EL (cell line): ENCODE measurements at places on chromosomes 2 and 18.

DNA sequence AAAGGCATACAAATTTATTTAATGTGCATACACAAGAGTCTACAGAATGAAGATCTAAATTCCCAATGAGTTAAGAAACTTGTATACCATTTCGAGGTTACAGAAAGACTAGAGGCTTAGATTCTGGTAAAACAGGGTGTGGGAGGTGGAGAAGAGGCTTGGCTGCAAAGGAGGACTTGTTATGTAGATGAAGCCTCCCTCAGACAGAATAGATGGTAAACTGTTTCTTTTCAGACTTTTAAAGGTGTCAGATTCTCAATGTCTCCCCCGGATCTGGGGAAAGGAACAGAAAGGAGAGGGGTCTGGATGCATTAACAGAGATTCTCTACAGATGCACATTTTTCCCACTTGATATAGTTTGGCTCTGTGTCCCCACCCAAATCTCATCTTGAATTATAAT lies 126.0 kb downstream of the ST6GAL2 start:
- no peak for DNase-seq

- no peak for DNase-seq
Measured at GRCh38 chr2:232231554-232231953, 147.0 kb upstream of the ALPP start.

DNA sequence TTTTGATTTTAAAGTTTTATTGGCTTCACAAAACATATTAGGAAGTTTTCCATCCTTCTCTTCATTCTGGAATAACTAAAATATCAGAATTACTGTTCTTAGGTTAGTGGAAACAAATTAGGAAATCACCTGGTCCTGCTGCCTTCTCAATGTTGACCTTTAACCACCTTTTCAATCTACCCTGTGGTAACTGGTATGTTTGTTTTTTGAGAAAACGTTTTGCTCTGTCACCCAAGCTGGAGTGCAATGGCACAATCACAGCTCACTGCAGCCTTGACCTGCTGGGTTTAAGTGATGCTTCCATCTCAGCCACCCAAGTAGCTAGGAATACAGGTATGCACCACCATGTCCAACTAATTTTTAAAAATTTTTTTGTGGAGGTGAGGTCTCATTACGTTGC lies 28.4 kb downstream of the ACYP2 start:
- no peak for DNase-seq

DNA sequence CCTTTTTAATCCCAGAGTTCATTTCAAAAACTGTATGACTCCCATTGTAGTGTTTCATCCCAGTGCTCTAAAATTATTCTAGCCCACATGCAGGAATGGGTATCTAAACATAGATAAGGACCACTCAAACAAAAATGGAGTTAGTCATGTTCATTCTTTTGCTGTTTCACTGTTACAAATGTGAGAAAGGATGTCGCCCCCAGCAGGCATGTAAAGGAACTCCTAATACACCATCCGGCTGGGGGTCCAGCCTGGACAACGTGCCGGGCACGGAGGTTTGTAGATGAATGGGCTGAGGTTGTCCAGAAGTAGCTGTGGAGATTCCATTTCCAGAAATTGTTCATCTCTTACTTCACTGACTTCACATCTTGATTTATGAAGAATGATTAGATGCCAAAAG lies 101.9 kb upstream of the RAB12 start:
- DNase-seq, result peak; percentile 17

- DNase-seq, result no peak
Measured at GRCh38 chr2:11810237-11810977, 64.0 kb downstream of the LPIN1 start.

DNA sequence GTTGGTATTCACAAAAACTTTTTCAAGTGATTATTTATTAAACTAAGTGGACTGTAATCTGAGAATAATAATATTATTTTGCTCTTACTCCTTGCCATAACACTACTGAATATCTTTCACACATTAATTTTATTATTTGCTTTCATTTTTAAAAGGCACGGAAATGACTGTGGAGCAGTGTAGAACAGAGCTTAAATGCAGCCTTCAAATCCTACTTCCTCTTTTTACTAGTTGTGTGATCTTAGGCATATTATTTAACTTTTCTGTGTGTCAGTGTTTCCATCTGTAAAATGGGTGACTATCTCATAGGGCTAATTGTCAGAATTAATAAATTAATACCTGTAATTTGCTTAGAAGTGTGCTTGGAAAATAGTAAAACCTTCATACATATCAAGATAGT lies 55.5 kb upstream of the SLC8A1 start:
- no peak for DNase-seq

GRCh38 chr2:29061616-29062015 lies 12.7 kb downstream of the PCARE start:
- no peak for DNase-seq

DNA sequence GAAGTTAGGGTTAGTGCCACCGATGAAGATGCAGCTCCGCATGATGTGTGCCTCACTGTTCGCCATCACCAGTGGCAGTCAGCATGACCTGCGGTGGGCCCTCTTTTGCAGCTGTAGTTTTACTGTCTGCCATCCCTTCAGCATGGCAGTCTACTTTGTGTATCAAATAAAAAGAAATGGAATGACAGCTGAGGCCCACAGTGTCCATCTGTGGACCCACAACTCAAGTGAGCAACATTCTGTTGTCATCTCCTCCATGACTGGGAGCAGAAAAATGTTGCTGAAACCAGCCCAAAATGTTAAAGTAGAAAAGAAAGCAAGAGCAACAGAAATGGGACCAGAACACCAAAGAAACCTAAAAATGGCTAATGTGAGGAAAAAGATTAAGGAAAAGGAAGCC lies 128.7 kb downstream of the MEP1B start:
- no peak for DNase-seq

DNA sequence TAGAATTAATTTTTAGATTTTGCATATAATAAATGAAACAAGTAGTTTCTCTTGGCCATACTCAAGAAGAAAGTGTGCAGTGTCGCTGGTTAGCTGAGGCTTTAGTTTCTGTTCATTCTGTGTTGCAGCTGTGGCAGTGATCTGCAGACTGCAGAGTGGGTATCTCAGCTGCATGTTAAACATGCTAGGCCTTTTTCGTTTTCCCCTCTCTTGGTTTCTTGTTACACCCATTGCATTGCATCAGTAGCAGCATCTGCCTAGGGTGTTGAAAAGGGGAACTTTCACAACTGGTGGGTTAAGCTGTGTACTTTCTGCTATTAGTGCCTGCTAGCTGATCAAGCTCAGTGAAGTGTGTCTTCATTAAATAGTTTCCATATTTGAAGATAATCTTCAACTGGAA lies 51.3 kb downstream of the ACSL3 start:
- no peak for DNase-seq

DNA sequence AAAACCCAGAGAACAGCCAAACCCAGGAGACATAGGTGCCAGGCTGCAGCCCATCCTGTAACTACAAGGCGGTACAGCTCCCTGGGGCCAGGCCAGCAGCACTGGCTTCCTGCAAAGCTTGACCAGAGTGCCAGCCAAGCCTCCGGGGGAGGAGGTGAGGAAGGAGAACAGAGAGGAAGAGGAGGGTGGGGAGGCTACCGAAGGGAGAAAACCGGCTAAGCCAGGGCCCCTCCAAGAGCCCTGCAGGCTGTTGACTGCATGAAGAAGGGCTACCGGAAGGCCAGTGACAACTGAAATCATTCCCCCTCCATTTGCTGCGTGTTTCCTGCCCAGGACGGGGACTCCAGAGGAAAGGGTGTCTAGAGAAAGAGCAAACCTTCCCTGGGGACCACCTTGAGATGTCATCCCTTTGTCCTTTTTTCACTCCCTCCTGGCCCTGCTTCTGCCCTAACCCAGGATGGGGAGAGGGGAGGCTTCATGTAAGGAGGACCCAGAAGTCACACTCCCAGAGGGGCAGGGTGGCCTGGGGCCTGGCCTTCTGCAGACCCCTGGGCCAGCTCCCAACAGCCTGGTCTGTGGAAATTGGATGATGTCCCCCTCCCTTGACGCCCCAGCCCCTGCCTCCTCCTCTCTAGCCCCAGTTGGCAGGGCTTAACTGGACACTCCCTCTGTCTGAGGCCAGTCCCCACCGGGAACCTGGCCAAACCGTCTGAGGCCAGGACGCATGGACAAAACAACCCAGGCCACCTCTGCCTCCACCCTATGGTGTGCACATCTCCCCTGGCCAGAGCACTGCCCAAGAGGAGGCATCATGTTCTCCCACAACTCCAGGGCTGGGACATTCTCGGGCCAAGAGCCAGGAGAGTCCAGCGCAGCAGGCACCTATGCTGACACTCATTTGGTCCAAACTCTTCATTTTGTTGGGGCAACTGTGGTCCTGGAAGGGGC lies 207.8 kb downstream of the CYP26B1 start:
- no peak for DNase-seq

DNA sequence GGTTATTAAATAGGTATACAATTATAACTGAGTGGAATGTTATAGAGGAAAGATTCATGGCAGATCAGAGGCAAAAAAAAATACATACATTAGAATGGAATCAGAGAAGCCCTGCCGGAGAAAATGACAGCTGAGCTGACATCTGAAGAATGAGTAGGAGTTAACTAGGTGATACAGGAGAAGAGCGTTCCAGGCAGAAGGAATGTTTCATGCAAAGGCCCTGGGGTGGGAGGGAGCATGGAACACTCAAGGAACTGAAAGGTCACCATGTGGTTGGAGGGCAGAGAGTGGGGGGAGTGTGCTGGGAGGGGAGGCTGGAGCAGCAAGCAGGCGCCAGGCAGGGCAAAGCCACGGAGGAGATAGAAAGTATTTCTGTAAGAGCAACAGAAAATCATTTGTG lies 31.6 kb upstream of the CDK5R2 start:
- no peak for DNase-seq

DNA sequence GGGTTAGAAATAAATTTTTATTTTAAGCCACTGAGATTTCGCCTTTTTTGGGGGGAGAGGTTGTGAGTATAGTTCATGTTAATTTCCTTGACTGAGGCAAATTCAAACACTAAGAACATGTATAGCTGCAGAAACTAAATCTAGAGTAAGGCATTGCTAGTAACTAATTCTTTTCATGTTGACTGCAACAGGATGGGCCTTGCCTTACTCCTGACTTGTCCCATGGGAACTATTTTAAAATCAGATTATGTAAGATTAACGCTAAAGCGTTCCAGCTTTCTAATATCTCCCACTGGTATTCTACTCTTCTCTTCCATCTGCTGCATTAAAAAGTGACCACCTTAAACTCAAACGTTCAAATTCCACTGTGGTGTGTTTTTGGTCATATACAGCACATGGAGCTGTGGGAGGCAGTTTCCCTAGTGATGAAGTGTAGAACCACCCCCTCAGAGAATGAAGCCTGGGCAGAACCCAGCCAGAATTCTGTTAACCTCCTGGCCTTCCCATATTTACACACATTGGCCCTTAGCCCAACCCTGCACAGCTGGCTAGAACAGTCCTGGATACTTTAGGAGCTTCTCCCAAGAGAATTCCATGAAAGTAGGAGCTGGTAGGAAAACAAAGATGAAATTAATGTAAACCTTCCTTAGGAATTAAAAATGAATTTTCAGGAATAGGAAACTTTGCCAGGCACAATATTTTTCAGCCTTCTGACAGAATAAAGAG lies 687.8 kb downstream of the SLC4A3 start:
- DNase-seq, result no peak

DNA sequence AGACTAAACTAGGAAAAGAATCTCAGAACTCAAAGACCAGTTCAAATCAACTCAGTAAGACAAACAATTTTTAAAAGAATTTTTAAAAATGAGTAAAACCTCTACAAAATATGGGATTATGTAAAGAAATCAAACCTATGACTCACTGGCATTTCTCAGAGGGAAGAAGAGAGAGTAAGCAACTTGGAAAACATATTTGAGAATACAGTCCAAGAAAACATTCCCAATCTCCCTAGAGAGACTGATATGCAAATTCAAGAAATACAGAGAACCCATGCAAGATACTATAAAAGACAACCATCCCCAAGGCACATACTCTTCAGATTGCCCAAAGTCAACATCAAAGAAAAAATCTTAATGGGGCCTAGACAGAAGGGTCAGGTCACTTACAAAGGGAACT lies 162.7 kb downstream of the WDPCP start:
- no peak for DNase-seq

DNA sequence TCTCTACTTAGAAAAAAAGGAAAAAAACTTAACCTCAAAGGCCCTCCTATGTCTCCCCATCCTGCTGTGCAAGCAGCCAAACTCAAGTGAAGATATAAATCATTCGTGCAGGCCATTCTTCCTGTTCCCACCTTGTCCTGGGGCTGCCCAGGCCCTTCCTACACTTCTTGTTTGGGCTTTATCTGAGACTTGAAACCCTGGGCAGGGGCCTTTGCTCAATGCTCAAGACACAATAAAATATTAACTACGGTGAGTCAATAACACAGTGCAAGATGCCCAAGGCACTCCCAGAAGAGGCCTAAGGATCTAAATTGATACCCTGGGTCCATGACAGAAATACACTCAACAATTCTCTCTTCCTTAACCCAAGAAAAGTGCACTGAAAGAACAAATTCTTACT lies 67.6 kb downstream of the TBC1D8 start:
- DNase-seq, result no peak

- no peak for DNase-seq
Measured at GRCh38 chr2:210188755-210189154, 17.5 kb upstream of the KANSL1L start.

DNA sequence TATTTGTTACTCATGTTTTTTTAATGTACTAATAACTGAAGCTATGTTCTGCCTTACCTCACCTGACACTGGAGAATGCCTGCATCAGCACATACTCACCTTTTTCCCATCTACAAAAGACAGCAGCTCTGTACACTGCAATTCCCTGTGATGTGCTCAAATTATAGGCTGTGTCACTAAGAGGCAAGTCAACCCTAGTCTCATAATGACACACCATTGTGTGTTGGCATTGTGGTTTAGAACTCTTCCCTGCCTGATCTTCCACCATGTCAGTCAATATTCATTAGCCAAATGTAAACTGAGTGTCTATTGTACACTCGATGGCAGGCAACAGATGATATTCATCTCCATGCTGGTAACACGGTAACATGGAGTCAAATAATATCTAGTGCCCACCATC lies 332.1 kb upstream of the TCF4 start:
- DNase-seq, result no peak

DNA sequence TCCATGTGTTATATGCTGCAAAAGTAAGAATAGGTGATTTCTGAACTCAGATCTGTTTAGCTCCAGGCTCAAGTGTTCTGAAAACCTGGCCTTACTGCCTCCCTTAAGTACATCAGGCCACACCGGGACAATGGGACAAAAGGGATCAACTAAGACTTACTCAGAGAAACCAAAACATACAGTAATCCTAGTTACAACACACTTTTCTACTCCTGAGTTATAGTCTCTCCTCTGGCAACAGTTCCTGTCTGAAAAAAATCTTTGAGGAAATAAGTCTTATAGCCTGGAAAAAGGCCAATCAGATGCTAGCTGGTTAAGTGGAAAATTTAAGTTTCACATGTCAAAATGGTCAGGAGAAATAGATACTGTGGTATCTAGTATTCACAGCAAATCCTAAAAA lies 5.6 kb downstream of the METTL5 start:
- no peak for DNase-seq

GRCh38 chr2:236894791-236895190 lies 190.9 kb upstream of the COPS8 start:
- DNase-seq, result no peak
